ENCODE measurements at places on chromosomes 2 and 18.

DNA sequence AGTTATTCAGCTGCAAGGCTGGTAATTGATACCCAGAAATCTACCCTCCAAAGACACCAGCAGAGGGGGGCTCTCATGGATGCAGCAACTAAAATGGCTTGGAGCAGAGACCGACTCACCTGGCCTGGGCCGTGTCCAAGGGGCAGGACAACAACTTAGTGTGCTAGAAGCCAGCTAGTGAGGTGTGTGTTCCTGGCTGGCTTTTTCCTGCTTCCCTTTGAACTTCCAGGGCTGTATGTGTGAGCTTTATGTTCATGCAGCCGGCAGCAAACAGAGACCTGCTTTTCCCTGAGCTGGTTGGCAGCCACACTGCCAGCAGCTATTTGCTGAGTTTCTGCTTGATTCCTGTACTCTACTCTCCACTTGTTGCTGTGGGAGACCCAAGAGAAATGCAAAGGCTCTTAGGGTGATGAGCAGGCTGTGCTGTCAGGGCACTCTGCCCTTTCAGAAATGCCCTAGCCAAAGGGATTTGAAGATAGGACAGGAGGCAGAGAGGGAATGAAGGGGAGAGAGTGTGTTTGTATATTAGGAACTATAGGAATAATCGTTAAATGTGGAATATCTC, 23.7 kb upstream of the GRP start:
- no peak for DNase-seq

- DNase-seq: no peak
These were observed 204.6 kb downstream of the SP3 start for GRCh38 chr2:173760553-173760952.

- DNase-seq: no peak
These were observed 1.0 kb downstream of the EPHA4 start for GRCh38 chr2:221571025-221571550.

DNA sequence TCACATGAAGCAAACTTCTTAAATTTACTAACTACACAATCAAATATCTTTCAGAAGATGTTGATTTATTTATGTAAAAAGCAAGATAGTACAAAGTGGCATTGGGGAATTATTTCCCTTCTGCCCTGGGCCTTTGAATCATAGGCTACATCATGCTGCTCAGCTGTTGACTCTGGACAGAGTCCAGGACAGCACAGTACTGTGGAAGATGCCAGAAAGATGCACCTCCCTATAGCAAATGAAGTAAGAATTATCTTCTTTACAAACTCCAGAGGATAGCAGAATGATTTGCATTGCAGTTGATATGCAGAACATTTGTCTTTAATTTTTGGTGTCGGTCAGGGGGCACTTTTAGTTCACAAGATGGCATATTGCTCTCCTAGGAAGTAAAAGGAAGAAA, 1354.5 kb upstream of the ZEB2 start:
- DNase-seq: no peak

DNA sequence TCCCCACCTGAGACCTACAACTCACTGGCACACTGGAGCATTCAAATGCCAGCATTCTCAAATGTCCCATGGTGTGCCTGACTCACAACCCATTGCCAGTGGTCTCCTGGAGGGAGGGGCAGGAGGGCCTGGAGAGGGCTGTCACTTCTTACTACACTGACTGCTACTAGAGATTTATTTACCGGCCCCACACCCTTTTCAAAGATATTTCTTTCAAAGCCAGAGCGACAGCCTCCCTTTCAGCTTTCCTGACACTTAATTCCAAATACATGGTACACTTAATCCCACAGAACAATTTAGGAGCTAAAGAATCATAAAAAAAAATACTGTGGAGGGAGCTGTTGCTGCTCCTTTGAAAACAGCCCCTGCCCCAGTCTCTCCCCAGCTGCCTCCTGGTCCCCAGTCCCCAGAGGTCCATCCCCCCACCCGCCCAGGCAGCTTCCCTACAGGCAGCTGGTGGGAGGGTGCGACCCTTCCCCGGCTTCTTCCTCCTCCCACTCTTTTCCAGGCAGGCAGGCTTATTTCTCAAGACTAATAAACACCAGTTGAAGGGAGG, 129.1 kb upstream of the SMAD2 start:
- no peak for DNase-seq

- no peak for DNase-seq
These were observed 167.9 kb downstream of the TMEM182 start for GRCh38 chr2:102929721-102930120.

DNA sequence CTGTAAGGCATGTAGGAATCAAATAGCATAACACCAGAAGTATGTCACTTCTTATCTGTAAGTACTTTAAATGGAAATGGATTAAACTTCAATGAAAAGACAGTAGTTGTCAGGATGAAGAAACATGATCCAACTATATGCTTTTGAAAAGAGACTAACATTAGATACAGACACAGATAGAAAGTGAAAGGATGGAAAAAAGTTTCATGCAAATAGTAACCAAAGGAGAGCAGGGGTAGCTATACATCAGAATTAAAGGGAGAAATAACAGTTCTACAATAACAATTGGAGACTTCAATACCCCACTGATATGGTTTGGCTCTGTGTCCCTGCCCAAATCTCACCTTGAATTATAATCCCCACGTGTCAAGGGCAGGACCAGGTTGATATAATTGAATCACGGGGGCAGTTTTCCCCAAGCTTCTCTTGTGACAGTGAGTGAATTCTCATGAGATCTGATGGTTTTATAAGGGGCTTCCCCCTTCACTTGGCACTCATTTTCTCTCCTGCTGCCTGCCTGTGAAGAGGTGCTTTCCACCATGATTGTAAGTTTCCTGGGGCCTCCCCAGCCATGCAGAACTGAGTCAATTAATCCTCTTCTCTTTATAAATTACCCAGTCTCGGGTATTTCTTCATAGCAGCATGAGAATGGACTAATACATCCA, 205.4 kb upstream of the CDH2 start:
- no peak for DNase-seq

GRCh38 chr2:145875016-145875415, 1355.1 kb upstream of the ZEB2 start:
- DNase-seq: no peak

- no peak for DNase-seq
These were observed 54.9 kb upstream of the CAPN13 start for GRCh38 chr2:30862054-30862651.

DNA sequence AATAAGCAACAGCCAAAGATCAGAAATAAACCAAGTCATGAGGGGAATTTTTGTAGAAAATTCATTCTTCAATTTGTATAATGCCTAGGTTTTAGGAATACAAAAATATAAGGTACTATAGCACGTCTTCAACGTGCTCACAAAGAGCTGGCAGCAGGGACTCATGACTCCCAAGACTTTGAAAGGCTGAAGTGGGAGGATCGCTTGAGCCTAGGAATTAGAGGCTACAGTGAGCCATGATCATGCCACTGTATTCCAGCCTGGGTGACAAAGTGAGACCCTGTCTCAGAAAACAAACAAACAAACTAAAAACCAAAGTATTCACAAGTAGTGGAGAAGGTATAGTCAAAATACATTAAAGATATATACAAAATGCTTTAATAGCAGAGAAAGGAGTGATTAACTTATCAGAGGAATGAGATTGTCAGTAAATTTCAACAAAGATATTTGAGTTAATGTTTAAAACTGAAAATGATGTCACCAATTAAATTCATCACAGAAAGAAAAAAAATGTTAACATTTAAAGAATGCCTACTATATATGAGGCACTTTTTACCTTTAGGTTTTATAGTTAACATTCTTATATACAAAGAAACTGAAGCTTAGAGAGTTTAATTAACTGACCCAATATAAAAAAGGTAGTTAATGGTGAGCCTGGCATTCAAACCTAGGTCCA, 3.2 kb downstream of the WDR33 start:
- DNase-seq: no peak

DNA sequence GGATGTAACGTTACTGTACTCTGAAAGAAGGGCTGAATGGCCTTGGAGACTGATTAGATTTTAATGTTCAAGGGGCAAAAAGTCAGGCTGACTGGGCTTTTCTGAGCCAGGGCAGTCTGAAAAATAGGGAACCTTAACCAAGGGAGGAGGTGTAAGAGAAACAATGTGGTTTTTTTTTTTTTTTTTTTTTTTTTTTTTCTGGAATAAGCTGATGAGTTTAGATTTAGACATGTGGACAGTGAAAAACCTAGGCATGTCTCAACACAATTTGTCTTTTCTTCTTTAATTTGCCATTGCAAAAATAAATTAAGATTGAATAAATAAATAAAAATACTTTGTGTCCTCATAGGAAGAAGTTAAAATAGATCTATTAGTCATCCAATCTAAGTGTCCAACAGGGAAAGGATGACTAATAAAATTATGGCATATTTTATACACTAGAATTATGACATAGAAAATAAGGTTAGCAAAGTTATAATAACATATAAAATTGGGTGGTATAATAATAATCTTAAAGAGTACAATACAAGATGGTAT, 237.6 kb upstream of the TRIB2 start:
- no peak for DNase-seq

DNA sequence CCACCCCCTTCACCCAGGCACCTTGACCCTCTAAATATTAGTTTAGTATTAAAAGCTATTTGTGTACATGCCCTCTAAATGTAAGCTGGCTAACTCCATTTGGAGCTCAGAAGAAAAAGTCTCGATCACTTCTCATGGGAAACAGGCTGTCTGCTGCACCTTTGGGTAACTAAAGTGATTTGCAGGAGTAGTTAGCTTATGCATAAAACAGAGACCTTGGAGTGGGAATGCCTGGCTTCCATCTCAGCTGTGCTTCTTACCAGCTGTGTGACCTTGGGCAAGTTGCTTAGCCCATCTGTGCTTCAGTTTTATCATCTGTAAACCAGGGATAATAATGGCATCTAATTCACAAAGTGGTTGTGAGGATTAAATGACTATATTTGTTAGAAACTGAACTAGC, 29.9 kb downstream of the IGFBP2 start:
- DNase-seq: no peak

DNA sequence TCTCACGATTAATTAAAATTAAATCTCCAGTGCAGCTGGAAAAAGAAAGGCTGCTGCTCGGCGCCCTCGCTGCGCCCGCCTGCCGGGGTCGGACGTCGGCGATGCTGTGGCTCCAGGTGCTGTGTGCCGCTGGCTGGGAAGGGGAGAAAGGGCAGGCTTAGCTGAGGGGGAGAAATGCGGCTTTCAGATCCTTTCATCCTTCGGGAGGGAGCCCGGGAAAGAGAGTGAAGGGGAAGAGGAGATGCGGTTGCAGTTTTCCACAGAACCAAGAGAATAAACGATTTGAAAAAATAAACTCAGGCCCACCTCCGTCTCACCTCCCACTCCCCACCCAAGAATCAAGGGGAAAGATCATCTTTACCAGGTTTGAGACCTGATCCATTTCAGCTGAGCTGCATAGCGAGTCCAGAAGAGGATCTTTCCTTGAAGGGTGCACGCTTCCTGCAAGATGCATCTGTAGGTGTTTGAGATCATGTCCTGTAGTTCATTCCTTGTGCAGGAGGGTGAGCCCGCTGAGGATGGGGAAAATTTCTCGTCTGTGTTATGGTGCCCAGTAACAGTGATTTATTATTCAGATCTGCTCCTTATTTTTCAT, 495 bp downstream of the TMEM169 start:
- peak; percentile 32 for DNase-seq

DNA sequence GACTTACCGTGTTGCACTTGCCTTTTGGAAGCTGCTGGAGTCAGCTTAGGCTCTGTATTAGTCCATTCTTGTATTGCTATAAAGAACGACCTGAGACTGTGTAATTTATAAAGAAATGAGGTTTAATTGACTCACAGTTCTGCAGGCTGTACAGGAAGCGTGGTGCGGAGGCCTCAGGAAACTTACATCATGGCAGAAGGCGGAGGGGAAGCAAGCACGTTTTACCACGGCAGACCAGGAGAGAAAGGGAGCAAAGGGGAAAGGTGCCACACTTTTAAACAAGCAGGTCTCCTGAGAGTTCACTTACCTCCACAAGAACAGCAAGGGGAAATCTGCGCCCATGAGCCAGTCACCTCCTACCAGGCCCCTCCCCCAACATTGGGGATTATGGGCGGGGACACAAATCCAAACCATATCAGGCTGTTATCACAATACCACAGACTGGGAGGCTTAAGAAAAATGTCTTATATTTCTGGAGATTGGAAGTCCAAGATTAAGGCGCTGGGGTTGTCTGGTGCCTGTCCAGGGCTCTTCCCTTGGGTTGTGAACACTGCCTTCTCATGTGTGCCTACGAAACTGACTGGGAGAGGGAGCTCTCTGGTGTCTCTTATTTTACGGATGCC, 3.6 kb upstream of the D2HGDH start:
- DNase-seq: no peak

DNA sequence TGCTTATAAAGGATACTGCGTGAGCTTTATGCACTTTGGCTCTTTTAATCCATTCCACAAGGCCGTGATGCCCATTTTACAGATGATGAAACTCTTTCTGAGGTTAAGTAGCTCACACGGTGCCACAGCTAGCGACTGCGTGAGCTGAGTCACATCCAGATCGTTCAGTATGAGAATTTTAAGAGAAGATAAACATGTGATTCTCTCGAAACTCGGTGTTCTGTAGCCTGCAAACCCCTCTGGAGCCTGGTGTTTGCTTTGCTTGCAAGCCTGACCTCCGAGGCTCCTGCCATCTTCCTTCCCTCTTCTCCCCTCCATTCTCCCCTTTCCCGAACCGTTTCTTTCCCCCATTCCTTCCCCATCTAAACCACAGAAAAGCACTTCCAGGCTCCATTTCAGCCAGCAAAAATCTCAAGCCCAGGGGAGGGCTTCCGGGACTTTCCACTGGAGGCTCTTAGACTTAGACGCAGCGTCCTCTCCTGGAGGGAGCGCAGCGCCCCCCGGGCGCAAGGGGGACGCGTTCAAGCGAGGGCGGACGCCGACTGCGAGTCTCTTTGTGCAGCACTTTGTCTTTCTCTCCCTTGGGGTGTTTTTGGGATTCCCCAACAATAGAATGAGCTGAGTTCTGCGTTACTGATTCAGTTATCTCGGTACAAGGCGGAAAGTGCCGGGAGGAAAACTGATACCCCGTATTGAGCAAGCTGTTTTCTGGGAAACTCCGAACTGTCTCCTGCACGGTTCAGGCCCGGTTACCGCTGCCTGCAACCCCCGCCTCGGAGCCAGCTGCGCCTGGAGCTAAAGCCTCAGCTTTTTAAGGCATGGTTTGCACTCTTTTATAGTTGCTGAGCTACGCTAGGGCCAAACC, 38.0 kb downstream of the CYP1B1 start:
- no peak for DNase-seq

GRCh38 chr18:77906103-77906892, 656.6 kb downstream of the GALR1 start:
- no peak for DNase-seq

- no peak for DNase-seq
These were observed 148.7 kb downstream of the OSR1 start for GRCh38 chr2:19209575-19210341.

GRCh38 chr2:174797781-174798276, 33.6 kb upstream of the CHRNA1 start:
- no peak for DNase-seq

GRCh38 chr2:72951303-72952095, 34.2 kb downstream of the EMX1 start:
- no peak for DNase-seq

- DNase-seq: no peak
These were observed 89.9 kb downstream of the UBE2E3 start for GRCh38 chr2:181070119-181070835.

- no peak for DNase-seq
These were observed 23.3 kb upstream of the RMC1 start for GRCh38 chr18:23479829-23480505.

- no peak for DNase-seq
These were observed 10.1 kb downstream of the GPR35 start for GRCh38 chr2:240635121-240635997.

Measured in cerebellum (tissue), 4 donors.